ENCODE measurements at places on chromosomes 2 and 18. TPM values are rescaled to one million over a fixed set of nuclear protein-coding genes. Genes with fewer than 3 reads are reported as not detected.

DNA sequence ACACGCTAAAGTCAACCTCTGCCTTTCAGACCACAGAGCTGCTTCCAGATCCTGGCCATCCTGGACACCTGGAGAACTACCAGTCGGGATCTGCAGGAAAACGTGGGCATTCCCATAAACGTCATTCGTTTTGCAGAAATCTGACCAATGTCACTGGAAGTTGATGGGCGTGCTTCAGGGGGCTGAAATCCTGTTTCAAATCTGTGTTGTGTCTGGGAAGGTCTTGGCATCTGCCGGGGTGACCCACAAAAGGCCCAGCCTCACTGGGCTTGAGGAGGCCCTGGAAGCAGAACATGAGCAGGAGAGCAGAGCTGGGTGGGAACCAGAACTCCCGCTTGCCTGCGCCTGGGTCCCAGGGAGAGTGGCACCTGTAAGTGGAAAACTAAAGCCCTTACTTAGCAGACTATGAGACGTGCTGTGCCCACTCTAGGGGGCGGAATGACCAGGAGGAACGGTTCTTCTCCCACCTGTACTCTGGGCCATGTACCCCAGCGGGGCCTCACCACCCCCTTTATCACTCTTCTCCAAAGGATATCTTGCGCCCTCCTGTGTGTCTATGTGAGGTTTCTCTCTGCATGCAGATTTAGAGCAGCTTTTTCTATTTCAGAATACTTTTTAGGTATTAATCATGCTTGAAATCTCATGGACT, 200.9 kb downstream of the FAM210A start:
- no peak overlapping the region for H3K4me3 ChIP-seq
- H3K36me3 ChIP-seq: no peaks in the 10 kb centered on the region
- no peak for DNase-seq
- H3K27me3 ChIP-seq: no peaks in the 10 kb centered on the region
- no peak overlapping the region for H3K27ac ChIP-seq

GRCh38 chr18:36777566-36777965, 51.2 kb downstream of the TPGS2 start:
- H3K4me1 ChIP-seq: no peaks in the 10 kb centered on the region
- H3K27me3 ChIP-seq: no peaks in the 10 kb centered on the region
- no peak overlapping the region for H3K27ac ChIP-seq
- no peak overlapping the region for H3K4me3 ChIP-seq

DNA sequence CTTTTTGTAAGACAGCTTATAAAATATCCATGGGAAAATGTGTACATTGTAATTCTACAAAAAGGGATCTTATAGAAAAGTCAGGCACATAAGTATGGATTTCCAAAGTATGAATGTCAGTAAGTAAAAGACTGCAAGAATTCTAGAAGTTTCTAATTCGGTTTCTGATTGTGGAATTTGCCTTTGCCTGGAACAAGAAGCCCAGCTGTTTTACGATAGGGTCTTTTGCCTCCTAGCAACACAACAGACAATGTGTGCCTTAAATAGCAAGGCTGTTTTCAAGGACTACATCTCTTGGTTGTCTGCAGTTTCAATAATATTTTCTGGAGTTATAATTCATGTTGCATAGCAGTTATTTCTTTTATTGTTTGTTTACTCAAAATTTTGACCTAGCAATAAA, 312.9 kb downstream of the MTX2 start:
- H3K4me1 ChIP-seq: no peaks in the 10 kb centered on the region
- DNase-seq: no peak
- H3K27ac ChIP-seq: no peak overlapping the region
- H3K27me3 ChIP-seq: peaks cover 5% of the 10 kb centered on the region

- no peak overlapping the region for H3K4me3 ChIP-seq
- no peaks in the 10 kb centered on the region for H3K27me3 ChIP-seq
- H3K36me3 ChIP-seq: no peaks in the 10 kb centered on the region
- no peaks in the 10 kb centered on the region for H3K4me1 ChIP-seq
- no peak for DNase-seq
Observed at GRCh38 chr2:223528036-223528435, 74.1 kb downstream of the SCG2 start.

DNA sequence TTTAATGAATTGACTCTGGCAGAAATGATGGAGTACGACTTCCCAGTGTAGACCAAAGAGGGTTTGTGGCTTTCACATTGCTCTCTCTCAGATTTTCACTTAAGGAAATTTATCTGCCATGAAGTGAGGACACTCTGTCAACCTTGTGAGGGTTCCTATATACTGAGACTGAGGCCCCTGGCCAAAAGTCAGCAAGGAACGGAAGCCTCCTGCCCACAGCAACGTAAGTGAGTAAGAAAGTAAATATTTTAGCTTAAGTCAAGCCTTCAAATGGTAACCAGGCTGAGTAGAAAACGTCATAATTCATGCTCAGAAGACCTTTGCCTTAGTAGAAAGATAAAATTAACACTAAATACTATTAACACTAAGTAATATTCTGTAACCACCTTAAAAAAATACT, 1080.5 kb upstream of the ACVR2A start:
- H3K36me3 ChIP-seq: no peaks in the 10 kb centered on the region
- H3K4me1 ChIP-seq: no peaks in the 10 kb centered on the region
- H3K4me3 ChIP-seq: no peak overlapping the region
- no peak overlapping the region for H3K27ac ChIP-seq
- H3K27me3 ChIP-seq: no peaks in the 10 kb centered on the region
- DNase-seq: no peak

DNA sequence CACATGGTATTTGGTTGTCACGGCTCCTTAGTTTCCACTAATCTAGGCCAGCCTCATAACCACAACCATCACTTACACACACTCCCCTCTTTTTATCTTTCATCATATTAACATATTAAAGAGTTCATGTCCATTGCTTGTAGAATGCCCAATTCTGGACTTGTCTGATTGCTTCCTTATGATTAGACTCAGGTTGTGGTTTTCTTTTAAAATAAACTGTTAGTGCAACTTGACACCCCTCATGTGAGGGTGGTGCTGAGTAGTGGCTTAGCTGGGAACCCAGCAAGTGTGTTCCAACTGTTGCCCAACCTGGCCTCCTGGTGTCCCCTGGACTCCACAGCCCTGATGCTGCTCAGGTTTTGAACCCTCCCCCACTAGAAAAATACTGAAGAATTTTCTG, 20.1 kb upstream of the CD207 start:
- no peak overlapping the region for H3K4me3 ChIP-seq
- H3K4me1 ChIP-seq: no peaks in the 10 kb centered on the region
- H3K36me3 ChIP-seq: no peaks in the 10 kb centered on the region
- no peak for DNase-seq

GRCh38 chr2:28435814-28436351, 43.2 kb downstream of the FOSL2 start:
- H3K27ac ChIP-seq: no peak overlapping the region
- H3K36me3 ChIP-seq: no peaks in the 10 kb centered on the region
- DNase-seq: peak; percentile 62

DNA sequence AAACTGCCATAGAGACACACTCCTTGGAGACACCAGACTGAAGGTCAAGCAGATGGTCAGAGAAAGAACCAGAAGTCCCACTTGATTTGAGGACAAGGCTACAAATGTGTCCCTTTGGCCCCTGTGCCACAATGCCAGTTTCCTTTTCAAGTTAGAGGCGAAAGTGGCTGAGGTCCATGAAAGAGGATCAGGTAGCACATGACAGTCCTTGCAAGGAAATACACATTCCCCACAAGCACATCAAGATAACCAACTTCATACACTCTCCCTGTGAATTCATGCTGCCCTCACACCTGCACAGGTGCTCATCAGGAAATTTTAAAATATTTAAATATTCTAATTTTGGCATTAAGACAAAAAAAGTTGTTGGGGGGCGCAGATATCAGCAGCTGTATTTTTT, 218.6 kb downstream of the TCF4 start:
- DNase-seq: no peak
- no peak overlapping the region for H3K27ac ChIP-seq
- H3K36me3 ChIP-seq: no peaks in the 10 kb centered on the region
- no peak overlapping the region for H3K4me3 ChIP-seq

DNA sequence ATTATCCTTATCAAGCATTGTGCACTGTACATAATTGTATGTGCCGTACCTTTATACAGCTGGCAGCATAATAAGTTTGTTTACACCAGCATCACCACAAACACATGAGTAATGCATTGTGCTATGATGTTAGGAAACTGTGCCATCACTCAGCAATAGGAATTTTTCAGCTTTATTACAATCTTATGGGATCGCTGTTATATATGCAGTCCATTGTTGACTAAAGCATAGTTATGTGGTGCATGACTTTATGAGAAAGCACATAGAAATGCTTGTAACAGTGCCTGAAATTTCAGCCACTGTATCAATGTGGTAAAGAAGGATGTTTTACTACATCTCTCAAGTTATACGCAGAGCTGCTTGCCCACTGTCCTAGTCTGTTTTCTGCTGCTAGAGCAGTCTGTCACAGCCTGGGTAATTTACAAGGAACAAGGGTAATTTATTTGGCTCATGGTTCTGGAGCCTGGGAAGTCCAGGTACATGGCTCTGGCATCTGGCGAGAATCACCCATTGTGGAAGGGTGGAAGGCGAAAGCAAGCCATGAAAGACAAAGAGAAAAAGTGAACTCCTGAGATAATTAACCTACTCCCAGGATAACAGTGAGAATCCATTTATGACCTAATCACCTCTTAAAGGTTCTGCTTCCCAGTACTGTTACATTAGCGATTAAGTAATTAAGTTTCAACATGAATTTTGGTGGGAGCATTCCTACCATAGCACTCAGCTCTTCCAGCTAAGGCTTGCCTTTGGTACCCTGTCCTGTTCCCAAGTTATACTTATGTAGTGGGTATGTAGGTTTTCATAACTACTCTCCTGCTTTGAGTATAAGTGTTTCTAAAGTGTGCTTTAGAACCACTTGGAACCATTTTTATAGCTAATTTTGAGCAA, 4.6 kb downstream of the MAP3K20 start:
- no peaks in the 10 kb centered on the region for H3K27me3 ChIP-seq
- peaks cover 4% of the 10 kb centered on the region for H3K36me3 ChIP-seq
- H3K4me3 ChIP-seq: no peak overlapping the region
- no peak overlapping the region for H3K27ac ChIP-seq

DNA sequence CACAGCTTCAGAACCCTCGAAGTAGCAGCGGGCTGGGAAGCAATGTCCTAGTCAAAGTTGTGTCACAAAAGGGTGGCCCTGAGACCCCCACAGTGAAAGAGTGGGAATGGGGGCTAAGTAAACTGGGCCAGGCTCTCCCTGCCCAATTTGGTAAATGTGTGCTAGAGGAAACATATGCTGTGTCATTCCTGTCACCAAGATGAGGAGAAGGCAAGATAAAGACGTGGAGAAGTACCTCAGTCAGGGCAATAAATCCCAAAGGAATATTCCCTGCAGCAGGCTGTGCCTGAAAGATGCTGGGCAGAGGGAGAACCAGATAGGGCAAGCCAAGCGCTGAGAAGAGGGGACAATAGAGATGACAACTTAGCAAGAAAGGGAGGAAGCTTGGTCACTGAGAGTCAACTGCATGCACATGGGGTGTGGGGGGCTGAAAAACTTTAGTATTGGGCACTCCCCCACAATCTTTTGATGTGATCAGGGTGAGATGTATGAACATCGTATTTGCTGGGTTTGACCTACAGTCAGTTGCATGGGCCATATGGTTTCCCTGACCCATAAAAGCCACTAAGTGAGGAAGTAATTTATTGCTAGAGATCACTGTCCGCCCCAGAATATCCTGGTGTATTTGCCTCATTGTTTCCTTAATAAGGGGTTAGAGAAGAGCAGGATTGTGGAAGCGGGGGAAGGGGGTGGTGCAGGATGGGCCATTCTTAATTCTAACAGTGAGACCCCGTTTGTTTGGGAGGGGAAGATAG, 49.9 kb upstream of the CXCR4 start:
- H3K27ac ChIP-seq: no peak overlapping the region
- H3K36me3 ChIP-seq: no peaks in the 10 kb centered on the region
- H3K4me3 ChIP-seq: no peak overlapping the region
- no peaks in the 10 kb centered on the region for H3K27me3 ChIP-seq

DNA sequence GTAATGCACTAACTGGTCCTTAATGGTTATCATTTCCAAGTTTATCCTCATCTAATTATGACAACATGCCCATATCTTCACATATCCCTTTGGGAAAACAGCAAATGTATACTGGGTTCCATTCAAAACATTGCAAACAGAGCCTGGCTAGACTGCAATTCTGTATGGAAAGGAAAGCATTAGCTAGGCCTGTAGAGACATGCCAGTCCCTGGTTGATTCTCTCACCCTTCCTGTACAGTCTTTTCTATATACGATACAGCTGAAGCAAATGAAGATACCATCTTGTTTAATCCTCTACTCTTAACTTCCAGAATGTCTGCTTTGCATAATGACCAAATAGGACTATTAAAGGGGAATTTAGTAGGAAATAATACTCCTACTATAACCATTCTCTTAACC, 294.4 kb upstream of the MC4R start:
- no peak for DNase-seq
- no peaks in the 10 kb centered on the region for H3K4me1 ChIP-seq
- no peak overlapping the region for H3K4me3 ChIP-seq
- H3K27ac ChIP-seq: no peak overlapping the region
- H3K27me3 ChIP-seq: no peaks in the 10 kb centered on the region

DNA sequence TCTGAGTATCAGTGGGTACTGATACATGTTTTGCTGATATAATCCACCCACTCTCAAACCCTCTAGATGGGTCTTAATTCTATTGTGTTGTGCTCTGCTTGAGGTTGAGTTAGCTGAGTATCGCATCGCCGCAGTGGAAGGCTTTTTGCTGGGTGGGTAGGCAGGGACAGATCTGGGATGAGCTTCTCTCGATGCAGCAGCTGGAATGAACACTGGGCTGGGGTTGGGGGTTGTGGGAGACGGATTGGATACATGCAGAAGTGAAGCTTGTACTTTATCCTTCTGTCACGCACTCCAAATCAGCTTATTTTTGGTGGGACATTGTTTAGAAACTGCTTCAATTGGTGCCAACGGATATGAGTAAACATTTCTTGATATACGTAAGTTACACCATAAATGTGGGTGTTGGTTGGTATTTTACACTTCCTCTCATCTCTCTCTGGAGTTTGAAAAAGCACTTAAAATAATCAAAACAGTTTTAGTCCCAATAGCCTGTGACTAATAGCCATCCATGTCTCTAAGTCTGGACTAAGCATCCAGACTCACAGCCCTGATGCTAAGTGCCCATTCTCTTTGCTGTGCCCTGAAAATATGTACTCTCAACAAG, 107.1 kb downstream of the POLE4 start:
- H3K27me3 ChIP-seq: no peaks in the 10 kb centered on the region
- no peak for DNase-seq
- H3K36me3 ChIP-seq: no peaks in the 10 kb centered on the region
- H3K27ac ChIP-seq: no peak overlapping the region
- H3K4me1 ChIP-seq: no peaks in the 10 kb centered on the region
- H3K4me3 ChIP-seq: no peak overlapping the region

- H3K27me3 ChIP-seq: no peaks in the 10 kb centered on the region
- no peaks in the 10 kb centered on the region for H3K36me3 ChIP-seq
- no peak overlapping the region for H3K27ac ChIP-seq
- H3K4me3 ChIP-seq: no peak overlapping the region
- no peak for DNase-seq
Observed at GRCh38 chr18:59985289-59985688, 85.5 kb downstream of the PMAIP1 start.

Gene ICOS
- 0.50 TPM for polyA plus RNA-seq

Gene SCYGR2
- polyA plus RNA-seq: not detected

Gene M1AP
- polyA plus RNA-seq: not detected
